Esophagus squamous epithelium (tissue), 5 donors: ENCODE measurements at places on chromosomes 12 and 14.

GRCh38 chr14:92958373-92959188 is 35.6 kb downstream of the CHGA start:
- no peak for DNase-seq

DNA sequence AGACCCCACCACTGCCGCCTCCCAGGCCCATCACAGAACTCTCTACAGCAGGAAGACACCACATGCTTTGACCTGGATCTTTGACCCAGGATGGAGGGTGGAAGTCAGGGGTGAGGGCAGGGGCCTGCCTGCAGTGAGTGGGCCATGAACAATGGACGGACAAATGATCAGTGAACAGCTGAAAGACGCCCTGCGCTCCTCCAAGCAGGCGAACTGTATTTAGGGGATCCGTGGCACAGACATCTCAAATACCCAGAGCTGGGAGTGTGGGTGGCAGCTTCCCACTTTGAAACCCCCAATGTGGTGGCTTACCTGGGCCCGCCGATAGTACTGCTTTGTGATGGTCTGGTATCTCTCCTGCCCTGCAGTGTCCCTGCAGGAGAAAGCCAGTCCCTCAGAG is 8.7 kb upstream of the GPX2 start:
- DNase-seq, result no peak

DNA sequence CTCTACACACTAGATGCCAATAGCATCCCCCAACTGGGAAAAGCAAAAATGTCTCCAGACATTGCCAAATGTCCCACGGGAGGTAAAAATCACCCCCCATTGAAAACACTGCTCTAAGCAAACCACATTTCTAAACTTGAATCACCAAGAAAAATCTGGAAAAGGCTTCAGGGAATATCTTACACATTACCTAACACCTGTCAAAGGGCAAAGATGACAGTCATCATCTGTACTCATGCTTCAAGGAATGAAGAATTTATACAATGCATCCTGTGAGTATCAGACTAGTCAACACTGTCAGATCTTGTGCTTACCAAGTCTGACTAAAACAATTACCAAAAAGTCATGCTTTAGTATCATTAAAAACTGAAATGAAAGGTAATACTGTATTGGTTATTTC is 161.6 kb upstream of the SOX5 start:
- no peak for DNase-seq

DNA sequence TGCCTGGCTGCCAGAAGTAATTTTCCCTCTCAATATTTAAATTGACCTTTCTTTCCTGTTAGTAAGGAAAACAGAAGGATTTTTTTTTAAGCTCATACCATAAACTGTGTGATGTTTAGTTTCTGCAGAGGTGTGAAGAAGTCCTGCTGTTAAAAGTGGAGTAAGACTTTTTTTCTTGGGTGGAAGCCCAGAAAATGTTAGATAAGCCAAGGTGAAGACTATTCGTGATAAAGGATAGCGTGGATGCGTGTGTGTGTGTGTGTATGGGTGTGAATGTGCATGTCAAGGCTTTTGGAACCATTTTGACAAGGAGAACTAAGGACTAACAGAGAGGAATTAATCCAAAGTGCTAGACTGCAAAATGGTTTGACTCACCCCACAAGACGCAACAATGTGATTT is 152.9 kb upstream of the SEL1L start:
- no peak for DNase-seq

DNA sequence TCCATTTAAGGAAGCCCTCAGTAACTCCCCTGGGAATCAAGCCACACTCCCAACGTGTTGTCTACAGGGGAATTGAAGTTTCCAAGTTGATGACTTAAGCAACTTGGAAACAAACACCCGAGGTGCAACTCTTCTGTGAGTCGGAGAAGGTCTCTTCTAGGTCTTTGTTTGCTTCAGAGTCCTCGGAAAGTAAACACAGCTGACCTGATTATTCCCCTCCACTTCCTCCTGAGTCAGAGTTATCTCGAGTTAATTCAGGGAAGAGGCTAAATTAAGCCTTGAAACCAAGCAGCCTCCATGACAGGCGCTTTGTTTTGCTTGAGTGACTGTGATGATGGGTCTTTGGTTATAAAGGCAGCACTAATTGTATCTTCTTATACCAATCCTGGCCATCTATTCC is 41.8 kb downstream of the TUNAR start:
- DNase-seq, result no peak

GRCh38 chr12:96454396-96454795 is 35.0 kb upstream of the CFAP54 start:
- DNase-seq, result no peak

DNA sequence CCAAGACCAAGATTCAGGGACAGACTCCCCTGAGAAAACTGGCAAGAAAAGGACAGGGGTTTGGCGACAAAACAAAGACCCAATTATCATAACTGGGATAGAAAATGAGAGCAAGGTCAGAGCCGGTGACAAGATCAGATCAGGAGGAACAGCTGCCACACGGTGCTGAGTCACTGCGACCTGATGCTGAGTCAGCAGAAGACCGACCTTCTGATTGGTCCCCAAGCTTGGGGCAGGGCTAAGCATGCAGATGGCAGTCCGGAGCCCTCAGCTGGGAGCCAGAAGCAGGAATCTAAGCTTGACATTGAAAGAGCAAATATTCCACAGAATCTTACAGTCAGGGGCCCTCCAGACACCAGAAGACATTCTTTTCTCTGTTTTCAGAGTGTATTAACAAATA is 19.1 kb upstream of the ARMH4 start:
- no peak for DNase-seq

- no peak for DNase-seq
Measured at GRCh38 chr12:124744273-124744640, 119.4 kb downstream of the SCARB1 start.

GRCh38 chr12:69396041-69396440 is 36.5 kb downstream of the YEATS4 start:
- DNase-seq, result no peak

GRCh38 chr12:54680374-54680773 is 32.2 kb upstream of the DCD start:
- no peak for DNase-seq

DNA sequence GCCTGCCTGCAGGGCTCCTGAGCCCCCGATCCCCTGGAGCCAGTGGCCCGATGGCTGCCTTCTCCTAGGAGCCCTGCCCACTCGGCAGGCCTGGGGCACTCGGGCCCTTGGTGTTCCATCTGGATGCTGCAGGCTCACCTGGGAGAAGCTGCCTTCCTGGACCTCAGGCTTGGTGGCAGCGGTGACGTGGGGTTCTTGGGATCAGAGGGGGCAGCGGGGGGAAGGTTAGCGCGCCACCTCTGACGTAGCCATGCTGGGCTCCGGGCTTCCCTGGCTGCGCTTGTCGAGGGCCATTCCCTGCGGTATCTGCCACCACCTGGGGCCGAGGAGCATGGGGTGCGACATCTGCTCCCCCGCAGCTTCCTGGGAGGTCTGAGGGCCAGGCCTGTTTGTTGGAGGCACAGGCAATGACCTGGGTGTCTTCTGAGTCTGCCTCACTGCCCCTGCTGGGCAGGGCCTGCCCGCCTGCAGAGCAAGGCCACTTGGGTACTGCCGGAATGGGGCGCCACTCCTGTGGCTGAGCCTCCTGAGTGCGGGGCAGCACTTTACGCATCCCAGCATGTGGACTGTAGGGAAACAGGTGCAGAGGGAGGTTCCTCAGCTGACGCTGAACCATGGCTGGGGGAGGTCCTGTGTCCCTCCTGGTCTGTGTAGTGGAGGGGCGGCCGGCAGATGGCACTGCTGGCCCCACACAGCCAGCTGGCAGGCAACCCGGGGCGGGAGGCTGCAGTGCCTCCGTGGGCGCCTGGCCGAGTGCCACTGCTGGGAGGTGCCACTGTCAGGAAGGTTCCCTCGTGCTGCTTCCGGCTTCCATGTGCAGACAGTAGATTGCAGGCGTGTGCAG is 20.3 kb downstream of the MTA1 start:
- no peak for DNase-seq

DNA sequence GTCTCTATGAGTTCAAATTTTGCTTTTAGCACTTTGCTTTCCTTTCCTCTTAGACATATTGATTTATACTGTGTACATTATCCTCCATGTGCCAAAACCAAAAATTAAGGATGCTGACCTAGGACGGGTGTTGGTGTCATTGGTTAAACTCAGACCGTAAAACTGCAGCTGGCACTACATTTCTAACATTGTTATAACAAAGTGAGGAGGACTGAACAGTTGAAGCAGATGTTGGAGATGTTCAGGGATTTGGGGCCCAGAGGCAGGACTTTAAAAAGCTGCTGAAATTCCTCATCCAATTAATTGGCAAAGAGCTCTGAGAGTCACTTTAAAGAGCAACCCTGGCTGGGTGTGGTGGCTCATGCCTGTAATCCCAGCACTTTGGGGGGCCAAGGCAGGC is 72.4 kb downstream of the TMTC1 start:
- no peak for DNase-seq

DNA sequence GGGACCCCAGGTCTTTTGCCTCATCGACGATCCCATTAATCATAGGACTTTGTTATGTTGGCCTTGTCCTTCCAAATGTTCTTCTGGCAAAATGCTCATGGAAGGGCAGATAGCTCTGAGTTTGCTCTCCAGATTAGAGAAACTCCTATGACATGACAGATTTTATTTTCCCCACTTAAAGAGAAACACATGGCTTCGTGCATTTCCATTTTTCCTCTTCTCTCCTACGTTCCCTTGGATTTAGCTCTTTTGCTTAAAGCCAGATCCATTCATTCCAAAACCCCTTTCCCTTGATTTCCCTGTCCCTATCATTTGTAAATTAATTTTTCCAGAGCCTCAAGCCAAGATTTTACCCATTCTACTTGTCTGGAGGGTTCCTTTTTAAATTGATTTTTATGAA is 2.9 kb downstream of the PRIMA1 start:
- no peak for DNase-seq

DNA sequence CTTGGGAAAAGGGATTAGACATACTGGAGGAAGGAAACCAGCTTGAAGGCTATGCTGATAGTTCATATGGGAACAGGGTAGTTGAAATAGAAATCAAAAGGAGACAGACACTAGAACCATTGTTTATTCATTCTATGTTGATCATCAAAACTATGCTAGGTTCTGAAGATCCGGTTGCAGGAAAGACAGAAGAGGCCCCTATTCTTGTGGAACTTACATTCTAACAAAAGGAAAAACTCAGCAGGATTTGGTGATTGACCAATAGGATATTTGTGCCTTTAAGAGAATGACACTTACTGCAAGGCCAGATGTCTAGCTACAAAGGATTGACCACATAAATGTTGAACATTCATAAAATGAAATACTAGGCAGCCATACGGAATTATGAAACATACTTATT is 179.2 kb downstream of the AKAP6 start:
- DNase-seq, result no peak

GRCh38 chr14:74792249-74793039 is 29.3 kb downstream of the YLPM1 start:
- DNase-seq, result no peak

- DNase-seq, result no peak
Measured at GRCh38 chr14:54727929-54728328, 161.0 kb downstream of the SAMD4A start.

GRCh38 chr12:69900720-69901131 is 75.7 kb downstream of the MYRFL start:
- peak; percentile 6 for DNase-seq

- DNase-seq, result no peak
Measured at GRCh38 chr14:35576260-35576659, 42.3 kb downstream of the INSM2 start.

DNA sequence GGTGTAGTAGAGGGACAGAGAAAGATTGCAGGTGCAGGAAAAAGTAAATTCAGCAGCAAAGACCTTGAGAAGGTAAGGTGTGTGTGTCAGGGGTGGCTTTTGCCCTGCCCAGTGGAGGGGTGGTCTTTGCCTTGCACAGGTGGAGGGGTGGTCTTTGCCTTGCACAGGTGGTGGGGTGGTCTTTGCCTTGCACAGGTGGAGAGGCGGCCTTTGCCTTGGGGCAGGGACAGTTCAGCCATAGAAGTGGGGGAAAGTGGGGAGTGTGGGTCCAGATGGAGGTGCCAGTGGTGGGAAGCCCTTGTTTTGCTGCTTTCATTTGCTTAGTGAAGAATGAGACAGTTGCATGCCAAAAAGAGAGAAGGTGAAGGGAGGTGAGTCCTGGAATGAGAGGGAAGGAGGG is 65.7 kb downstream of the PRMT8 start:
- no peak for DNase-seq

- DNase-seq, result no peak
Measured at GRCh38 chr14:38212111-38212510, 4.4 kb downstream of the SSTR1 start.

- DNase-seq, result no peak
Measured at GRCh38 chr12:45257185-45257930, 41.5 kb downstream of the ANO6 start.

DNA sequence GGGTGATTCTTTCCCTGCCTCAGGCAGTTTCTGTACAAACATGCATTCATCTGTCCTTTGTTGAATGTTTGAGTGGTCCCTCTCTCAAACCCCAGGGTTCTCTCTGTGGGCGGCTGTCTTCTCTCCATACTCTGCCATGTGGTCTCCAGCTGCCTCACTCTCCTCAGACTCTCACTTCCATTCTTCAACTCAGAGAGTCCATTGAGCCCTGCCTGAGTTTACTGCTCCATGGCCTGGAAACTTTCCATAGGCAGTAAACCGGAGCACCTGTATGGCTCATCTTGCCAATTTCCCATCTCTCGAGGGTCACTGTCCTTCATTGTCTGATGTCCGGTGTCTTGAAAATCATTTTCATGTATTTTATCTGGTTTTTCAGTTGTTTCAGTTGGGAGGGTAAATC is 11.3 kb downstream of the C14orf132 start:
- no peak for DNase-seq

- DNase-seq, result no peak
Measured at GRCh38 chr12:123916729-123917128, 55.9 kb downstream of the CCDC92 start.

GRCh38 chr12:104697186-104697585 is 240.4 kb downstream of the CHST11 start:
- DNase-seq, result no peak

DNA sequence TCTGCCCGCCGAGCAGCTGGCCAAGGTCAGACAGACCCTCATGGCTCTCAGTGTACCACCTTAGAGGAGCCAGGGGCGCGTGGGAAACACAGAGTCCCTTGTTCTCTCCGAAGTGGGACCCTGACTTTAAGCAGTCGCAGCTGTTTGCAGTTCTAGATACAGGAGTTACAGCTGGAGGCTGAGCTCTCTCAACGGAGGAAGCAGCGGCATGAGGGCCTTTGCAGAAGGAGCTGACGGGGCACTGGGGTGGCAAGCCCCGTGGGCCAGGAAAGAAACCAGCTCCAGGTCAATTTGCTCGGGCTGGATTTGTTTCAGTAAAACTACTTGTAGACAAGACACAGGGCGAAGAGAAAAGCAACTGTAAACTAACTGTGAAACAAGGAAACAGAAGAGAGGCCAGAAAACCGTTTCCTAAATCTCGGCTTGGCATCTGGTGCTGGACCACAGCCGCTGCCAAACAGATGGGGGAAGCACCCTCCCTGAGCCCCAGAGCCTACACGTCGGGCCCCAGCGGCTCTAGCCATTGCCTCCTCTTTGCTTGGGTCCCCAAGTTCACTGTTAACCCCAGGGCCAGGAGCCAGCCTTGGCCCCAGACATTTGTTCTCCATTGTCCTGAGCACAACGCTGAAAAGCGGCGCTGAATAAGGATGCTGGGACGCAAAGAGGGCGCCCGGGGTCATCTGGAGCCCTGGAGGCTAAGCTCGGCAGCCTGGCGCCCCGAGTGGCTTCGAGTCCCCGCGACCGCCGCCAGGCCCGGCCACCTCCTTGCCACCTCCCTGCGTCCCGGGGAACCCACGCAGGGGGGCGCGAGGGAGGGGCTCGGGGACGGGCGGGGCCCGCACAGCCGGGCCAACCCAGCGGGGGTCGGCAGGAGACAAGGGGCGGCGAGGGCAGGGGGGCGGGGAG is 914 bp upstream of the PACS2 start:
- DNase-seq, result no peak

- DNase-seq, result no peak
Measured at GRCh38 chr12:99122959-99123358, 477.9 kb downstream of the APAF1 start.
